ENCODE measurements at places on chromosomes 1 and 21.

GRCh38 chr21:15241997-15242736 lies 177.4 kb upstream of the NRIP1 start:
- no peak for DNase-seq

DNA sequence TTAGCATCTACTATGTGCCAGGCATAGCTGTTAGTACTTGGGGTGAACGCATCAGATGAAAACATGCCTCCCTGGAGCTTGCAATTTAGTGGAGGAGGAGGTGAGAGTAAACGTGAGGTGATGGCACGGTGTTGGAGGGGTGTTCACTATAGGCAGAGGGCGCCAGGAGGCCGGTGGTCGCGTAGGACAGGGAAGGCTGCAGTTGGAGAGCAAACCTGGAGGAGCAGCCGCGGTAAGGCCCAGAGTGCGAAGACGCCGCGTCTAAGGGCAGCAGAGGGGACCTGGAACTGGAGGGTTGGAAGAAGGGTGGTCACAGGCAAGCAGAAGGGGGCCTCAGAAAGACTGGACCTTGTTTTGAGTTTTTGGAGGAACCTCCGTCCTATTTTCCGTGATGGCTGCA lies 30.2 kb upstream of the TRIM17 start:
- no peak for DNase-seq

- no peak for DNase-seq
Observed at GRCh38 chr1:112297536-112297935, 98.5 kb upstream of the CTTNBP2NL start.

DNA sequence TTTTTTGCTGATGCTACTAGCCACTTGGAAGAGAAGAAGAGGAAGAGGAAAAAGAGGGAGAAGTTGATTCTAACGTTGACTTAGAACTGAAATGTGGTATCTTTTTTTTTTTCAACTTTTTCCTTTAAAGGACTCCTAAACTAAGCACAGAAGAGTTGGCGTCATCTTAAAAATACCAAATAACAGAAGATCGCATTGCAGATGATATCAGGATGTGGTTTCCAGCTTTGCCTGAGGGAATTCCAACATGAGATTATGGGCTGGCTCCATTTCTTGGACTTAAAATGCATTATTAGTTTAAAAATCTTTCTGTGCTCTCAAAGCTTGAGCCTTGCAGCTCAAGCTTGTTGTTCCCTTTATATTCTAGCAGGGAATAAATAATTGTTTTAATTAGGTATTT lies 29.8 kb downstream of the WDR3 start:
- DNase-seq: no peak

DNA sequence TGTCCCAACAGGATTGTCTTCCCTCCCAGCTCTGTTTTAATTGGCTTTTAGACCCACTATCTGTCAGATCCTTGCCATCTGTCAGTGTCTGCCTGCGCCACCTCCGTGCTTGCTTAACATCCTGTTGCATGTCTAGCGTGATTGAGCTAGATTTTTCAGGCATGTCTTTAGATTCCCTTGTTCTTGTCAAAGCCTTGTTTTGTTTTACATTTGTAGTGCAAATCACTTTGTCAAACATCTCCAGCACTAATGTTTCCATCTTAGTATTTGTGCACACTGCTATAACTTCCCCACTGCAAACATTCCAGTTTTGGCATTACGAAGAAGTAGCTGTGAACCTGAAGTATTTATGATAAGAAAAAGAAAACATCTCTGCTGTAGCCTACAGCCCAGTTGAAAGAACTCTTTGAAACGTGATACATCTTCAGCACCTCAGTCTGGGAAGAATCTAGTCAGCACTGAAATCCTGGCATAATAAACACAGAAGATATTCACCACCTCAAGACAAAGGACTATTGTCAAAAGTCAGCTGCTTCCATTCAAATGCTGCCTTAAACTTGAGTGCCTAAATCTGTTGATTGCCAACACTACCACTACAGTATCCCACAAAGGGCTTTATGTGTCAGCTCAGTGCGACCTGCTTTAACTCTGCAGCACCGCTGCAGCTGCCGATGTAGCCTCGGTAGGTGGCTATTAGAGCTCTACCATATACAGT lies 105.0 kb downstream of the FNBP1L start:
- peak; percentile 69 for DNase-seq

- DNase-seq: peak; percentile 86
Observed at GRCh38 chr1:6343506-6344405, 49.8 kb downstream of the ACOT7 start.

GRCh38 chr21:18468790-18469189 lies 65.2 kb upstream of the TMPRSS15 start:
- DNase-seq: no peak

DNA sequence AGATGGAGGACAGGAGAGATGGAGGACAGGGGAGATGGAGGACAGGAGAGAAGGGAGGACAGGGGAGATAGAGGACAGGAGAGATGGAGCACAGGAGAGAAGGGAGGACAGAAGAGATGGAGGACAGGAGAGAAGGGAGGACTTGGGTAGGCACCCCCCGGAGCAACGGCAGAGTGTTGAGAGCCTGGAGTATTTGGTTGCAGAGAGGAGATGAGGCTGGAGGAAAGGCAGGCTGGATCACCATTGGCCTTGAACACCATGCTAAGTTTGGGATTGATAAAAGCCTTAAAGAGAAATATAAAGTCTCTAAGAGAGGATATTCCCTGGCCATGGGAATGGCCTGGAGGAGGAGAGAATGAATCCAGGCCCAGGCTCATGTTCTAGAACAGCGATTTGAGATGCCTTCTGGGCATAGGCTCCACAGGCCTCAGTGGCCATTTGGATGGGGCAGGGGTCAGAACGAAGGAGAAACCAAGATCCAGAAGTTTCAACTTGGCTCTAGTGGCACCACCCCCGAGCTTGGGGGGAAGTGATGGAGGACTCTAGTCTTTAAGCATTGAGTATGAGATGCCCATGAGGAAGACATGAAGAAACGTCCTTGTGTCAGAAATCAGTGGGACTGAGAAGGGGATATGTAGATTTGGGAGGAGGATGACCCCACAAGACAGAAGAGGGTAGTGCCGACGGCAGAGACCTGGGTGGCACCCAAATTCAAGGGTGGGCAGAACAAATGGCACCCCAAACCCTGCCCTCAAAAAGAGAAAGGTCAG lies 47.9 kb upstream of the EDN2 start:
- DNase-seq: no peak

GRCh38 chr21:46078978-46079351 lies 18.9 kb upstream of the COL6A2 start:
- no peak for DNase-seq

DNA sequence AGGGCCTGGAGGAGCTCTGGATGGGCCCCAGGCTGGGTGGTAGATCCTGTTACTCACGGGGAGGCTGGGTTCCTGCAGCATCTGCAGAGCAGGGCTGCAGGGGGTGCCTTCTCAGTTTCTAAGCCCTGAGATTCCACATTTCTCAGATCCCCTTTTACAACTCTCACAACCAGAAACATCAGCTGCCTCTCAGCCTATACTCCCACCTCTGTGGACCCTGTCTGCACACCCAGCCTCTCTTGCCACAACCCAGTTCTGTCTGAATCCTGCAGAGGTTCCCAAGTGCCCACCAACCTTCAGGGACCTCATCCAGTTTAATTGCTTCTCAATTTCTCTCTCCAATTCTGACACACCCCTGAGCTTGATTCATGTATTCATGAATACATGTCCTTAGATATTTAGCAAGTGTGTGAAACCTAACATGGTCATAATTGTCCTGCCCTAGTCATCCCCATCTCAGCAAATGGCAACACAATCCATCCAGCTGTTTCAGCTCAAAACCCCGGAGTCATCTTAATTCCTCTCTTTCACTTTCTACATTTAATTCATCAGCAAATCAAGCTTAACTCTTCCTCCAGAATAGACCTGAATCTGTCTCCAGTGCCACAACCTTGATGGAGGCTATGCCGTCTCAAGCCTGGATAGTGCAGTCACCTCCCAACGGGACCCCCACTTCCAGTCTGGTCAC lies 57.0 kb upstream of the NEK2 start:
- no peak for DNase-seq

- no peak for DNase-seq
Observed at GRCh38 chr1:238318294-238319110, 427.8 kb upstream of the ZP4 start.

GRCh38 chr1:160483505-160484185 lies 39.4 kb downstream of the SLAMF6 start:
- no peak for DNase-seq

DNA sequence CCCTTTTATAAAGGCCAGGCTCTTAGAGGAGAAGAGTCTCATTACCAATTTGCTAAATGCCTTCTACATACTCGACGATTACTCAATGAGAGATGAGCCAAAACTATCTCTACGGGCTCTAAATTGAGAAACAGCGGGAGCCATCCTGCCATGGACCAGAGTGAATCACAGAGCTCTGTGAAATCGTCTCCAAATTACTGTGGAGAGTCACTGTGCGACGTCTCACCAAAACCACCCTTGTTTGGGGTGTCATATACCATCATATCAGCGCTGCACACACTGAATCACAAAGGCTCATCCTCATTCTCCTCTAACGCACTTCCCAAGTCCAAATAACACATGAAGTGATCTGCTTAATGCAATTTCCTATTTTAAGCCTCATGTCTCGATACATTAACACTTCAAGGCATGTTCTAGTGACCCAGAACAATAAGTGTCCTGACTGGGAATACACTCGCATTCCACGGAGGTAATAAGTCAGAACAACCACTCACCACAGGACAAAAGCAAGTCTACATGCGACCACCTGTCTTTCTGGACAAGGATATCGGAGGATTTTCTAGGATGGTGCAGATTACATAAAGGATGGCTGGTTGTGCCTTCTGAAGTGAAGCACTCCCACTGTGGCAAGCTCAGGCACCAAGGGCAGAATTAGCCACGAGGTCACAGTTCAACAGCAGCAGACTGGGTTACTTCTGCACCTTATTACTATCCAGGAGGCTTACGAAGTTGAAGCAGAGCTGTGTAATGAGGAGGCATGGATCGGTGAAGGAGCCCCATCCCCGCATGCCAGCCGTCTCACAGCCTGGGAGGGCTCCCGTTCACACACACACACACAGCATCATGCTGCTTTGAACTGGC lies 44.3 kb downstream of the NID1 start:
- no peak for DNase-seq

DNA sequence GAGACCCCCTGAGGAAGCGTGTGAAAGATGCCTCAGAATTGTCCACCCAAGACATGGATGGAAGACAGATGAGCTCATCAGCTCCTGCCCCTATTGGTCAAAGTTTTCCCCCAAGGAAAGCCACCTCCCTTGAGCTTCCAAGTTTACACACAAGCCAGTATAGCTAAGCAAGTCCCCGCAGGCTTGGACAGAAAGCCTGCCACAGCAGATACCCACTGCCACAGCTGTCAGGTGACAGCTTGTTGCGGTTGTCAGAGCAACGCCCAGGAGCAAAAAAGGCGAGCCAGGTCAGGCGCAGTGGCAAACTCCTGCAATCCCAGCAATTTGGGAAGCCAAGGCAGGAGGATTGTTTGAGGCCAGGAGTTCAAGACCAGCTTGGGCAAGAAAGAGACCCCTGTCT lies 60.9 kb upstream of the IFNAR2 start:
- no peak for DNase-seq

DNA sequence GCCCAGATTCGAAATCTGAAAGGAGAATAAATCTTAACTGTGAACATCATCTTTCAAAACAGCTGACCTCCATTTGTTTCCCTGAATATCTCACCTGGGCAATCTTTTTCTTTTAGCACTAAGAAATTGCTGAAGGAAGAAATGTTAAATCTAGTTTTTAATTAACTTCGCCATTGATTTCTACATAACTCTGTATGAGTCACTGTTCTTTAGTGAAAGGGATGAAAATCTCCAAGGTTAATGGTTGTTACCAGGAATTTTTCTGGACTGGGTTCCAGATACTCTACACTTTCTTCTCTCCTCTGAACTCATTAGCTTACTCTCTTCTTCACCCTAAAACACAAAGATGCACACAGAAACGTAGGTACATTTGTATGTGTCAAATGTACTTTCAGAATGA lies 235.7 kb downstream of the BACH1 start:
- DNase-seq: no peak

- DNase-seq: peak; percentile 63
Observed at GRCh38 chr1:91803847-91804545, 82.0 kb downstream of the TGFBR3 start.

DNA sequence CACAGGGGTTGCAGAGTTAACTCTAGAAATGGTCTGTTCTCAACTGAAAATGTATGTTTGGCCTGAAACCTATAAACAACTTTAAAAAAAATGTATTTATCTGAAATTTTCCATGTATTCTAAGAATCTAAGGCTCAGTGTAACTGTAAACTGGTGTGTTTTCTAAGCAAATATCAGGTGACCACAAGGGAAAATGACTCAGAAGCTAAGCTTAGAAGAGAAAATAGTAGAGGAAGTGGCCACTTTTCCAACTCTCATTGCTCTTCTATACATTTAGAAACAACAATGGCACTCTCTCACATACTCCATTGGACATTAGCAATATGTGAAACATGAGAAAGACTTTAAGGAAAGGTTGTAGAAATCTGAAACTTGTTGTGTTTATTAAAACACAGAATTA lies 7.5 kb downstream of the TNFSF18 start:
- DNase-seq: no peak

- no peak for DNase-seq
Observed at GRCh38 chr1:14369526-14370213, 228.8 kb upstream of the KAZN start.

DNA sequence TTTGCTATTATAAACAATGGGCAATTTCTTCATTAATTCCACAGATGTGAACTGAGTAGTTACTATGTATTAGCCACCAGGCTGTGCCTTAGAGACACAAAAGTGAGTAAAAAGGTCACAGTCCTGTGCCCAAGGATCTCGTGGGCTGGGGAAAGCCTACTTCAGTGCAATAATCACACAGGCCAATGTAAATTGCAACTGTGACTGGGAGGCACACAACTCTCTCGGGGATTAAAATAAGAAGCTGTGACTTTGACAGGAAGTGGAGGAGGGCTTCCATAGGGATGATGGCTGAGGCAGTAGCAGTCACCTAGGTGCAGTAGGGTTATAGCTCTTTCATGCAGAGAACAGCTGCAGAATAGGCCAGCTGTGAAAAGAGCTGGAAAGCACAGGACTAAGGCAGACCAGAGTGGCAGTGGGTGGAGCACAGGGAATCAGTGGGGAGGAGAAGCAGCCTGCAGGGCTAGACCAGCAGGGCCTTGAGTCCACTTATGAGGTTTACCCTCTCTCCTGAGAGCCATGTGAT lies 121.9 kb downstream of the MAB21L3 start:
- DNase-seq: no peak

DNA sequence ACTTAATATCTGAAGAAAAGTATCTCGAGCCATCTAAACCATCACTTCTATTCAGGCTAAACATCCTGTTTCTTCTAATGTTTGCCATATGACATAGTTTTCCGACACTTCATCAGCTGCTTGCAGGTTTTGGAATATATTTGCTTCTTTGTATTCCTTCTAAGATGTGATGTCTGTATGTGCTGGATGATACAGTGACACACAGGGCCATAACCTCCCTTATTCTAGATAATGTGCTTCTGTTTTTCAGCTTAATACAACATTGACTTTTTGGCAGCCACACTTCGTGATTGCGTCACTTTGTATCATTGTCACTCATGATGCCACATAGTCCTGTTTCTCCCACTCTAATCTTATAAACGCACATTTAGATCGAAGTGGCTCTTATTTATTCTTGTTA lies 156.3 kb downstream of the CRB1 start:
- no peak for DNase-seq

- DNase-seq: no peak
Observed at GRCh38 chr1:151713874-151714273, 2.7 kb downstream of the CELF3 start.

Measured in KBM-7 (cell line).